Breast epithelium (tissue), 4 donors: ENCODE measurements at places on chromosomes 3 and 15.

GRCh38 chr3:197309528-197310361 is 11.3 kb upstream of the DLG1 start:
- DNase-seq, result no peak

DNA sequence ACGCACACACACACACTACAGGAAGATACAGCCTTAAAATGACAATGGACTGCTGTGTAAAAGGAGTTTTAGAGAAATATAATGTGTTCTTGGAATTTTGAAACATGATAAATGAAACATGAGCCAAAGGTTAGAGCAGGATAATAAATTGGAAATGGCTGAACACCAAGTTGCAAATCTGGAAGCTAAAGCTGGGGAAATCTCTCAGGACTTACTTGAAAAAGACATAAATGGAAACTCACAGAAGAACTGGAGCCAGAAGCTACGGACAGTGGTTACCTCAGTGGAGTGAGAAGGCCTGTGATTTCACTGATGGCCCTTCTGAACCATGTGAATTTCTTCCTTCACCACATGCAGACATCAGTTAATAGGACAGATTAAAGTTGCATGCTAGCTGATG is 37.3 kb upstream of the ATP10A start:
- DNase-seq, result no peak

DNA sequence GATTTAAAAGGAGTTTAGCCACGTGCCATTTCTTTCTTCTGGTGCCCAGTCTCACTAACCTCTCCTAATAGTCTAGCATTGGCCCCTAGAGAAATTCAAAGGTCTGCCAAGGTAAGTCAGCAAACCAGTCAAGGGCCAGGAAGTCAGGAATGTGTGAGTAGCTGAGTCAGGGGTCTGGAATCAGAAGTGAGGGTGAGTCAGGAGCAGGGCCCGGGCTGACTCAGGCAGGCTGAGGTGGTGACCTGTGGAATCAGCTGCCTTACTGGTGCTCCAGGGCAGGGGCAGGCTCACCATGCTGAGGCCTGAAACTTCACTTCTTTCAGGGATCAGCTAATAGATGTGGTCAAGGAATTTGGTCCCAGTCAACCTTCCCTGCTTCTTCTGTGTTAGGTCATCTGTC is 105.8 kb upstream of the MYZAP start:
- no peak for DNase-seq

- no peak for DNase-seq
Measured at GRCh38 chr3:138686771-138687221, 78.2 kb downstream of the FAIM start.

- DNase-seq, result peak; percentile 66
Measured at GRCh38 chr3:4533489-4534443, 40.6 kb downstream of the ITPR1 start.

GRCh38 chr3:23435318-23435717 is 232.2 kb downstream of the UBE2E2 start:
- no peak for DNase-seq

DNA sequence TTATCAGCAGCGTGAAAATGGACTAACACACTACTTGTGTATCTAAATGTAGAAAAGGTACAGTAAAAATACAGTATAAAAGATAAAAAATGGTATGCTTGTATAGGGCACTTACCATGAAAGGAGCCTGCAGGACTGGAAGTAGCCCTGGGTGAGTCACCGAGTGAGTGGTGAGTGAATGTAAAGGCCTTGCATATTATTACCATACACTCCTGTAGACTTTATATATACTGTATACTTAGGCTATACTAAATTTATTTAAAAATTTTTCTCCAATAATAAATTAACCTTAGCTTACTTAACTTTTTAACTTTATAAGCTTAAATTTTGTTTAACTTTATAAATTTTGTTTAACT is 67.2 kb upstream of the TSPAN3 start:
- no peak for DNase-seq

DNA sequence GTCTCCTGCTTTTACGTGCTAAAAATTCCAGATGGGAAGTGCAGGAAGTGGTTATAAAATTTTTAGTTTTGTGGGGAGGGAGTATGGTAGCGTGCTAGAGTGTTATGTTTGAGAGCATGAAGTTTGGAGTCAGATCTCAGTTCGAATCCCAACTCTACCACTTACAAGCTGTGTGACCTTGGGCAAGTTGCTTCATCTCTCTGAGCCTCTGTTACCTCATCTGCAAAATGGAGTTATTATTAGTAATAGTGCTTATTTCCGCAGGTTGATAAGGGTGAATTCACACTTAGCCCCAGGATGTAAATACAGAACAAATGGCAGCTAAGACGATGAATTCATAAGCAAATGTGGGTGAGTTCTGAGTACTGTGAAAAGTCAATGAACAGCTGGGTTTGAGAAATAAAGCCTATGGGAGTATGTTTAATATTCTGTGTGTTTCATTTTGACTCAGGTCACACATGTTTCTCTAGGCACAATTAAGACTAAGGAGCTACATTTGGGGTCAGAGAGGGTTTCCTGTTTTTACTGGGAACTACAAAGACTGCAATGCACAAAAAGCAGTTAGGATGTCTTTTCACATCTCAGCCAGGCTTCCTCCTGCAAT is 73.1 kb upstream of the FEZF2 start:
- no peak for DNase-seq

GRCh38 chr15:29034151-29034550 is 148.4 kb downstream of the APBA2 start:
- no peak for DNase-seq

- no peak for DNase-seq
Measured at GRCh38 chr15:74907163-74907870, 666 bp upstream of the FAM219B start.

GRCh38 chr3:98980915-98981596 is 79.6 kb upstream of the DCBLD2 start:
- DNase-seq, result no peak

DNA sequence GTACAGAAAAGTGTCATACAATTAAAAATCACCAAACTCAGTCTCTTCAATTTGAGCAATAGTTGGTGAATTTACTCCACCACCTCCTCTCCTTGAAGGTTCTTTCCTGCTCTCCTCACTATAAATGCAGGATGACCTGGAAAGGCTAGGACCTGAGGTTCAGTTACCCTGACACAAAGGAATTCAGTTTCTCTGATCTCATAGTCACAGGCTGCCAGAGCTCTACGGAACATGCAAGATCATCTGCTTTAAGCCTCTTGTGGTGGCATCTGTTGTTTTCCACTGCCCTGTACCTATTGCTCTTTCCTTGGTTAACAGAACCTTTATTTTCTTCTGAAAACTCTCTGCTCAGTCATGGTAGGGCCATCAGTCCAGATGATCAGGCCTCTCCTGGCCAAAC is 4.9 kb upstream of the TP63 start:
- no peak for DNase-seq
